ENCODE measurements at places on chromosomes 5 and 9.

DNA sequence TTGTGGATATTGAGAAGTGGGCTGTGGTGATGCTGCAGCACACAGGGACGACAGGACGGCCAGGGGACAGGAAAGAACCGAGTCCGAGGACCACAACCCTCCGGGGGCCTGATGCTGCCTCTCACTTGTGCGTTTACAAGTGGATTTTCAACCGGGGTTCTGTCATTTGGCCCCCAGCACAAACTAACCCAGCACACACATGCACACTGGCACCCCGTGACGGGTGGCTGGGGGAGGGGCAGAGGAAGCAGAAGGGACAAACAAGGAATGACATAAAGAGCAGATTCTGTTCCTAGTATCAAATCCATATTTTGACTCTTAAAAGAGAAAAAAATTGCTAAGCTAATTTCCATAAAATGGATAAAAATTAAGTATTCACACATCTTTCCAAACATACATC is 18.3 kb upstream of the ZFYVE16 start:
- DNase-seq: no peak

DNA sequence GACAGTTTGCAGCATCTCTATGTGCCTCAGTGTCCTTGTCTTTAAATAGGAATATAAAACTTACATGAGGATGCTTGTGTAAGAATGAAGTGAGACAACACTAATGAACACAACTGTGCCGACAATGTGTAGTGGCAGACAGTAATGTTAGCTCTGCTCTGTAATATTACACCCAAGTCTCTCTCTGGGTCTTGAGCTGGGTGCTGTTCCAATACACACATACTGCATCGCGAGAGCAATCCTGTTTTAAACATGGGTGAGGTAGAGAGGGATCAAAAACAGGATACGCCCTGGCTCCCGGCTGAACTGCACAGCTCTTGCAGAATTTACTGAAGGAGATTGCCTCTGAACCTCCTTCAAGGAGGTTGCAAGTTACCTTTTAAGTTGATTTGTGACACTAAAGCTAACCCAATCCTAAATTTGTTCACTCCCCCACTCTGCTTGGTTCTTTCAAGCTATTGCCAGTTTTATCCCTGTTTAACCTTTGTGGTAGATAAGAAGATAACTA is 155.2 kb upstream of the ISL1 start:
- peak; percentile 65 for DNase-seq

DNA sequence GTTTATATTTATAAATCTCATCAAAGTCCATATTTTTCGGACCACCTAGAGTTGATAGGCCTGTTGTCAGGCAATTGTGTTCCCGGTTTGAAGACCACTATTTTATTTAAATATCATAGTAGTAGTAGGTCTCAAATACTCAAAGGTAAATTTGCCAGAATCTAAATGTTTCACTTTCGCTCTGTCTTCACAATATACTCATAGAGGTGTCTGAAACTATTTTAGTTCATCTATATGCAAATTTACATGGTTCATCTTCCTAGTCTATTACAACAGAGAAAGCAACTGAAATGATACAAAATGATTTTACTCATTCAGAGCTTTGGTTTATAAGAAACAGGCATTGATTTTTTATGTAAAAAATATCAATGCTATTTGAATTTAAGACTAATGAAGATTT is 1897.5 kb downstream of the EFNA5 start:
- DNase-seq: no peak

DNA sequence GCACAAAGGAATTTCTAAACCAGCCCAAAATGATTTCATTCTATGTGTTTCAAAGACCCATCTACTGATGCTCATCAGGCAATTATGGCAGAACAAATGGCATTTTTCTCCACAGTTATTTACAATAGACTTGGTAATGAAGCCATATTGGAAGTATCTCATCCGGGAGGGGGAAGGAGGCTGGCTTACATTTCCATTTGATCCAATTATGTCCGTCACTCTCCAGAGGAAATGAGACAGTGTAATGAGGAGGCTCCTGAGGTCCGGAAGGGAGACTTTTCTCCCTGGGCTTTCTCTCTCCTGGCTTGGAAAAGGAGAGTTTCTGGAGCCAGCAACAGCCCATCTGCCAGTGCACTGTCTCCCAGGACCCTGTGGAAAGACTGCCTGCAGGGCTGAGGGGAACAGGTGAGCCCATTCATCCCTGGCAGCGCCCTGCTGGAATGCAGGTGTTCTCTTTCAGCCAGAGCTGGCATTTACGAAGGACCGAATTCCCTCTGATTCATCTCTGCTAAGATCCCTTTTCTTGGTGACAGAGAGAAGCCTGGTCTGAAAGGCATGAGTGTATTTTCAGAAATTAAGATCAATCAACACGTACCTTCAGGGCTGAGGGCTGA is 54.9 kb upstream of the SAP30L start:
- DNase-seq: peak; percentile 3

DNA sequence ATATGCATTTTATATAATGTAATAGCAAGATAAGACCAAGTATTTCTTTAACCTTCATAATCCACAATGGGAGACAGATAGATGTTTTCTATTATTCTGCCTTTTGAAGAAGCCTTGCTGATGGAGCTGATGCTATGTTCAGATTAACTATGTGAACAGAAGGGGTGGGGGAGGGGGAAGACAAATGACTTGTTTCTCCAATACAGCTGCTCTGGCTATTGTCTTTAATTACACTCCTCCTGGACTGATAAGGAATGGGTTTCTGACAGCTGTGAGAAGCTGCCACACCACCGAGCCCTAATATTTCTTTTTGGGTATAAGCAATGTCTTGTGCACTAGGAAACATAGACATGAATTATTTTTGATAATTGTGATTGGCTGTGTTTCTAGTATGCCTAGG is 62.0 kb downstream of the CAVIN4 start:
- peak; percentile 87 for DNase-seq
